RCC 7860 (cell line): ENCODE measurements at places on chromosomes 4 and X.
A peak's percentile ranks its signal among the peaks of the same experiment; 100 is the strongest.

- DNase-seq: no peak
Observed at GRCh38 chr4:7384003-7384928, 50.5 kb downstream of the PSAPL1 start.

DNA sequence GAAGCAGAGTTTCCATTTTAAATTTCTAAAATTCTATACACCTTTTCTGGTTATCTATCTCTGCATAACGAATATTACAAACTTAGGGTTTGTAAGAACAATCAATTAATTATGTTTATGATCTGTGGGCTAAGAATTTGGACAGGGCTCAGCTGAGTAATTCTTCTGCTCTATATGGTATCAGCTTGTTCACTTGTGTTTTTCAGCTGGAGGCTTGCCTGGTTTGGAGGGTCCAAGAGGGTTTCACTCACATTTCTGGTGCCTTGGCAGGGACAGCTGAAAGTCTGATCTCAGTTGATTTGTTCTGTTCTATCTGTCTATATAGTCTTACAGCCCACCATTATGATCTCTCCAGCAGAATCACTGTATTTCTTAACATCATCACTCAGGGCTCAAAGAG, 57.8 kb upstream of the ADGRA3 start:
- no peak for DNase-seq

- DNase-seq: no peak
Observed at GRCh38 chrX:17323397-17323796, 51.6 kb upstream of the NHS start.

GRCh38 chr4:113209153-113209552, 159.7 kb downstream of the ANK2 start:
- no peak for DNase-seq

DNA sequence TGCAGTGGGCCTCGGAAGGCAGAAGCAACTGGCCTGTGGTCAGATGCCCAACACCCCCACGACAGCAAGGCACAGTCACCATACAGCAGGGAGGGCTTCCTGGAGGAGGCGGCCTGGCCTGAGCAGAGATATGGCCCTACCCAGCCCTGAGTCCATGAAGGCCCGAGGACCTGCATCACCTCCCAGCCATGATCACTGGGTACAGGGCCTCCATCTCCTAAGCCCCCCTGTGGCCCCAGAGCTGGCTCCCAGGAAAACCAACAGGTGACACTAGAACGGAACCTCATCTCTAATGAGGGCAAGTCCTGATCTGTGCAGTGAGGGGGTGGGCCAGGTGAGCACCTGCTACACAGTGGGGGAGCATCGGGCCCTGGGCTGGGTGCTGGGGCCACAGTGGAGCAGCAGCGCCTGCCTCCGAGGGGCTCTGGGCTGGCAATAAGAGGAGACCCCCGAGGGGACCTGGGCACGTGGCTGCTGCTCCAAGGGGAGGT, 26.2 kb upstream of the MXD4 start:
- DNase-seq: no peak

GRCh38 chrX:118614150-118614549, 113.3 kb upstream of the IL13RA1 start:
- DNase-seq: no peak

GRCh38 chr4:144734522-144734921, 88.6 kb downstream of the HHIP start:
- peak; percentile 8 for DNase-seq

GRCh38 chr4:2078584-2078983, 19.5 kb downstream of the NAT8L start:
- no peak for DNase-seq

DNA sequence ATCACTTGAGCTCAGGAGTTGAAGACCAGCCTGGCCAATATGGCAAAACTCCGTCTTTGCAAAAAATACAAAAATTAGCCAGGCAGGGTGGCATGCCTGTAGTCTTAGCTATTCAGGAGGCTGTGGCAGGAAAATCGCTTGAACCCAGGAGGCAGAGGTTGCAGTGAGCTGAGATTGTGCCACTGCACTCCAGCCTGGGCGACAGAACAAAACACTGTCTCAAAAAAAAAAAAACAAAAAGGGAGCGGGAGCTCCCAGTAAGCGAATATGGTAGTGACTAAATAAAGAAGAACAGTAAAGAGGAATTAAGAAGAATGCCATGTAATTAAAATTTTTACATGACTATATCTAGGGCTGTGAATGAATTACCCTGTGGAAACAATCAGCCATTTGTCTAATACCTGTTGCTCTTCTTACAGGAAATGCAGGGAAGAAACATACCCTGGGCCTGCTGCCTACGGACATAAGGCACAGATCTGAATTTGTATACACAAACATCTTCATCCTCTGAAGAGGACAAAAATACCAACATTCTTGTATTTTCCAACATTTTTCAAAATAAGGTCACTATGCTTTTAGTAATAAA, 11.4 kb downstream of the WDFY3 start:
- no peak for DNase-seq

- no peak for DNase-seq
Observed at GRCh38 chr4:6200011-6200921, at the start of gene JAKMIP1. TSS of gene JAKMIP1 (minus strand) at chr4:6200549. CDS start at chr4:6112850, 87,699 bp downstream.

- no peak for DNase-seq
Observed at GRCh38 chrX:63785708-63786040, 660 bp upstream of the ARHGEF9 start.

- DNase-seq: no peak
Observed at GRCh38 chr4:114599231-114599902, 760 bp downstream of the UGT8 start.

- DNase-seq: no peak
Observed at GRCh38 chrX:47482065-47482511, 934 bp downstream of the ZNF41 start.

GRCh38 chr4:5940470-5941203, 47.8 kb upstream of the CRMP1 start:
- DNase-seq: no peak

DNA sequence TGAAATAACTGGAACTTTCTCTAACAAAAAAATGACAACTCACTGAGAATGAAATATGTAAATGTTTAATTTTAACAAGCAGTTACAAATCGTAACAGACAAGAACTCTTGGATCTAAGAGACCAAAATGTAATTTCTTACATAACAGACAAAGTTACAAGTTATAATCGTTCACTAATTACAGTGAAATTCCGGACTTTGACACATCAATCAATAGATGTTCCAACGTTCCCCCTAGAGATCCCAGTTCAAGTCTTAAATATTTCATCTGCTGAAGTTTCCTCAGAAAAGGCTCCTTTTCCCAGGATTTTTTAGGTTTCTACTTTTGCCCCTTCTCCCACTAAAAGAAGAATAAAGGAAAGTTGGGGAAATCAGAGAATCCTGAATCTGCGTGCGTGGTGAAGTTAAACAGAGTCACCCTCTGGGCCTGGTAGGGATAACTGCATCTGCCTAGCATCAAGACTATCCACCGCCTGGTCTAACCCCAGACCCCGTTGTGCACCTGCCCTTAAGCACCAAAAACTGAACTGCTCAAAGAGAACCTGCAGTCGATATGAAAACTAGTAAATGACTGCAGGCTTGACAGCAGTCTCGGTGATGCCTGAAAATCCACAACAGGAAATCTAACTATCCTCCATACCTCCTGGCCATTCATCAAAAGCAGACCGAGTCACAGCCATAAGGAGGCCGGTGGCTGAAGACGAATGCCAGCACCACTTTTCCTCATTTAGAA, 2.3 kb downstream of the IRF2 start:
- DNase-seq: no peak

DNA sequence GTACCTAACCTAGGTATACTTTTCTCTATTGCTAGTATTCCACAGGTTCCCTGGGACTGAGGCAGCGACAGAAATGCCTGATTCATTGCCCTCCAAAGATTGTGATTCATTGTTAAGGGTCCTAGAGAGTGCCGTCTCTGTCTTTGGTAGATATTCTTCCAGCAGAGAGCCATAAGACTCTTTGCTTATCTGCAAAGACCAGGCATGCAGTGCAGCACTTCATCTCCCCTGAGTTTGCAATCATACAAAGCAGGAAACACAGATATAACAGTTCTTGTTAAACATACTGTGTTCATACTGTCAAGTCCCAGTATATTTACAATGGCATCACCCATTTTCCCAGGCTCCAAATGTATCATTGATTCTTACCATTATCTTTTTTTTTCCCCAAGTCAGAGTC, 47.7 kb downstream of the KLF8 start:
- no peak for DNase-seq

DNA sequence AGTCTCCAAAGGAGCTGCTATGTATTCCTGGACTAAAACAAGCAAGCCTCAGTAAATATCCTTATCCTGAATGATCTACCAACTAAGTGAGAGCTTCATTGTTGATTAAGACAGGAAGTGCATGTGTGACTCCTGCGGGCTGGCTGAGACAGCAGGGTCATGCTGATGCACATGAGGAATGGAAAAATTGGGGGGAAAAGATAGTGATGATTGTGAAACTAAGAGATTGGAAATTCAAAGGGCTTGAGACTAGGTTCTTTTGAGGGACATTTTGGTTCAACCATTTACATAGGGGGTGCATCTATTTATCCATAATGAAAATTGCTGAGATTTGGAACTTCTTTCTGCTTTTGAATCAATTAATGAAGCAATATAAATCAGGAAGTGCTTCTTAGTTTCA, 61.1 kb upstream of the C1QTNF7 start:
- no peak for DNase-seq

- peak; percentile 33 for DNase-seq
Observed at GRCh38 chrX:10582945-10583344, 37.4 kb downstream of the MID1 start.

GRCh38 chrX:71652405-71652804, 14.9 kb upstream of the LOC101059915 start:
- peak; percentile 25 for DNase-seq

GRCh38 chr4:25873632-25874129, 10.9 kb upstream of the SEL1L3 start:
- no peak for DNase-seq

- no peak for DNase-seq
Observed at GRCh38 chrX:24396236-24396930, 35.9 kb downstream of the SUPT20HL1 start.

- DNase-seq: no peak
Observed at GRCh38 chr4:112514647-112515197, 1.3 kb downstream of the NEUROG2 start.

GRCh38 chr4:123876671-123877101, 480.1 kb downstream of the SPRY1 start:
- no peak for DNase-seq

DNA sequence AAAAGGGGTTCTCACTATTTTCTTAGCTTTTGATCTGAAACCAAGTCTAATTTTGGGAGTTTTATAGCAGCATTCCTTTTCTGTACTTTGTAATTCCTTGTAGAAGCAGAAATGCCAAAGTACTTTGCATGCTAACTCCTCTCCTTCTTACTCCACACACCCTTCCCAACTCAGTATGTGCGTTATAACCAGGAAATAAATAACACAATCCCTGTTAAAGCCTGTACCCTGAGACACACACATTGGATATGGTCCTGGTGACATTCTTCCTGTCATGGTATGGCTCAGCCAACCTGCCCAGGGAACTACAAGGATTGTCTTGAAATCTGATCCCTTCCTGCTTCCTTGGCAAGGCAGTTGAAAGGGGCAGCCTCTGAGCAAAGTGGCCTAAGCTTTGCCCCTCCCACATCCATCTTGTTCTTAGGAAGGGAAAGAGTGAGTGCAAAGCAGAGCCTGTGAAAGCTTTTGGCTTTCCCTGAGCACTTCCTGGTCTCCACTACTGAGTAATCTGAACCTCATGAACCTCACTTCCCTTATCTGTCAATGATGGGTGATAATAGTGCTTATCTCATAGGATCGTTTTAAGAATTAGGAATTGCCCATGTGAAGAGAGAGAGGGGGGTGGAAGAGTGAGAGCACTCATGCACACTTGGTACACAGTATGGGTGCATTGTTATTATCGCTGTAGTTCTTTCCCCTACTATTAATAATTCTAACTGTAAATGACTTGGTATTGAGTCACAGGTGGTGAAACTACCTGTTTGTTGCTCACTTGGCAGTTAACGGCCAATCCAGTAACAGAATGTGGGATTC, 109.3 kb downstream of the AFF2 start:
- DNase-seq: peak; percentile 36

GRCh38 chr4:79334783-79335182, 8.9 kb upstream of the NAA11 start:
- DNase-seq: no peak

GRCh38 chrX:104745152-104745551, 179.2 kb downstream of the IL1RAPL2 start:
- no peak for DNase-seq

GRCh38 chr4:151013944-151014343, 1.1 kb downstream of the LRBA start:
- DNase-seq: no peak

DNA sequence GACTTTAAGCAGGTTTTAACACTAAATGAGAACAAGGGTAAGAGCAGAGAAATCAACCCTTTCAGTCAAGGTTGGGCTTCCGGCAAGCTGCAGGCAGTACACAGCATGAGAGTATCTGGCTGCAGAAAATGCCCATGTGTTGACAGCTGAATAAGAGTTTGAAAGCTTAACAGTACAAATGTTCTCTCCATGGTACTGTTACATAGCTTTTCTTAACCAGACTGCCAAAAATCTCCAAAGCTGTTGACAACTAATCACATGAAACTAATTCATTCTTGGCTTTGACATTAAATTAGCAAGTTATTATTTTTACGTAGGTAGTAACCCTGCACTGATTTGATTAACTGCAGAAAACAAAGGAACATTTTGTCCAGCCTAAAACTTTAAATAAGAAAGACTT, 153.5 kb downstream of the SLC10A7 start:
- DNase-seq: no peak

DNA sequence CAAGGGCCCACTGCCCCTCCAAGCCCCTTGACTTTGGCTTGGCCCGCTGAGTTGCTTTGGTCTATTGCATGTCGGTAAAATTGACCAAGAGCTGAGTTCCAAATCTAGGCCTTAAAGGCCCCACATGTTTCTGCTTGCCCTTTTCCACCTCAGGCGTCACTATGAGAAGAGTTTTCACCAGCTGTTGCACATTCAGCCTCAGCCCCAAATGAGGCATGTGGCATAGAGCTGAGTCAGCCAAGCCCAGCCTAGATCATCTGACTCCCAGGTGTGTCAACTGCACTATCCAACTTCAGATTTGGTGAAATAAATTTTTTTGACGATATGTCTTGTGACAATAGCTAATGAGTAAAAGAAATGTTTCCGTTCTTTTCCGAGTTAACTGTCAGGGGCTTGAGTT, 424.5 kb upstream of the FAM47C start:
- no peak for DNase-seq

GRCh38 chrX:131792789-131793462, 230.2 kb upstream of the STK26 start:
- peak; percentile 15 for DNase-seq

- no peak for DNase-seq
Observed at GRCh38 chr4:10784621-10785020, 100.1 kb upstream of the CLNK start.

DNA sequence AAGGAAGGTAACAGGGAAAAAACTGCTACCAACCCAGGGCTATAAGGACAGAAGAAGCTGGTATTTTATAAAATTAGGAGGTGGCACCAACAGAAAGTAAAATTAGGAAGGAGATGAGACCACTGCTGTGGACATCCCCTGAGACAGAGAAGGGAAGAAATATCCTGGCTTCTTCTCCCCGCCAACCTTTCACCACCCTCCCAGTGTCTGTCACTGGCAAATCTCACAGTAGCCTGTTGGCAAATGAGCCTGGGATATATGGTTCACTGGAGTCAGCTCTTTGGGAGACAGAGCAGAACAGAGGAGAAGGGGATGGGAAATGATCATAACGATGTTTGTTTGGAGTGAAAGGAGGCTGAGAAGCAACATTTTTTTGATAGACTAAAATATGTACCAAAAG, 190.9 kb upstream of the PACRGL start:
- no peak for DNase-seq
